AG08395 (cell line): ENCODE measurements at places on chromosomes 2 and 18.

DNA sequence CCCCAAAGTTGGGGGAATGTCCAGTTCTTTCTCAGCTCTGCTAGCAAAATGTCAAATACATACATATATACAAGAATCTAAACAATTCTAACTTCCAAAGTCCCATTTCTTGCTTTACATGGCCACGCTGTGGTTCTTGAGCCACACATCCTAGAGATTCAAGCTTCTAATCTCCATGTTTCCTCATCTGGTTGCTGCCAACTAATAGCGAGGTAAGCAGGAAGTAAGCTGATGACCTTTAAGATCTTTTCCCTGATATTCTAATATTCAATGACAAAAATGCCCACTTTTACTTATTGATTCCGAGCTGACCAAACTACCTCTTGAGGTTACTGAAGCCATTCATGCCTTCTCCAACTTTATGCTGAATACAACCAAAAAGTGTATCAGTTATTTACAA is 3.3 kb downstream of the VPS54 start:
- no peak for DNase-seq

DNA sequence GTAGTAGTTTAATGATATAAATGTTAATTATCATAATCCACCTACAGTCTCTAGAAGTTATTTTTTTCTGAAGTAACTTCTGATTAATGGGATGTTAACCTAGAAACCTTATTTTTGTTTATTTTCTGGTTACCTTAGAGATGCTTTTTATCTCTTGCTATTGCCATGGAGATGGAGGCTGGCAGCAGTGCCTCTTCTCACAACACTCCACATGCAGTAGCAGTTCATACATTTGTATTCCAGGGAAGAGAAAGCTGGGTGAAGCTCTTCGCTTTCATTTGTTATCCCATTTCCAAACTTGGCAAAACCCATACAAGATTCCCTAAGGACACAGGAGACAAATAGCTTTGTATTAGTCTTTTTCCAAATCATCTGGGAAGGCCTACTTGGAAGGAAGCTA is 1794.1 kb upstream of the LRRTM1 start:
- no peak for DNase-seq

DNA sequence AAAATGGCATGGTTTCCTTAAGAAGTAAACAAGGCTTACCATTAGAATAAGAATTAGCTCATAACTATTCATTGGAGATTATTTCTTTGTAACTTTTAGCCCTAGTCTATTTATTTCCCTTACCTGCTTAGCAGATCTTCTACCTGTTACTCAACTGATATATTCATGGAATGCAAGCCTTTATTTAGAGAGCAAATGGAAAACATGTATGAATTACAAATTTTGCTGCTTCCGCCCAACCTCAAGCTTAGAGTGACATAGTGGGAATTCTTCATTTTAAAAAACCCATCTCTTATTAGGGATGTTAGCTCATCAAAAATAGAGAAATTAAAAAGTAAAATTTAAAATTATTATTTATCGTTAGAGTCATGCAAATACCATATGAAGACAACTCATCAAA is 110.9 kb downstream of the STRN start:
- DNase-seq, result no peak

- DNase-seq, result no peak
Observed at GRCh38 chr2:8659092-8659734, 22.6 kb upstream of the ID2 start.

GRCh38 chr2:226002438-226002837 is 602.9 kb downstream of the NYAP2 start:
- DNase-seq, result peak; percentile 84

DNA sequence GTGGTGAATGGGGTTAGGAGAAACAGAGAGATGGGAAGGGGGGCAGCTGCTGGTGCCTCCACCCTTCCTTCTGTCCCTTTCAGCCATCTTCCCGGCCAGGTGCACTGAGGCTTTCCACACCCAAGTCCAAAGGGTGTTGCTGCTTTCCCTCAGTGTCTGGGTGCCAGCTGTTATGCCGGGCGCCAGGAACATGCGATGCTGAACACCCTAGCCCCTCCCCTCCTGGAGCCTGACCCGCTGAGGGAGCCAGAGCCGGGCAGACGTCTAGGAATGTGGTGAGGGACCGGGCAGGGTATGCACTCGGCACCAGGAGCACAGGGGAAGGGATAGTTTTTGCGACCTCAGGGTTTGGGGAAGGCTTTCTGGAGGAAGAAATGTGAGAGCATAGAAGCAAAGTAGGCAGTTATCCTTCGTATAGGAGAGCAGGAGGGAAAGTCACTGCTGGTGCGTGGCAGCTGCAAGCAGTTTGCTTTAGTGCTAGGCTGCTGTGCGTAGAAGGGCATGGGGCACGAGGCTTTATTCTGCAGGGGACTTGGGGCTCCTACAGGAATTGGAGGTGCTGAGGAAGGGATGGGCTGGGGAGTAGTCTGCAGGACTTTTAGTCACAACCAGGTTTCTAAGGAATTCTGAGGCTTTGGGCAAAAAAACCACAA is 147.7 kb downstream of the TSN start:
- peak; percentile 28 for DNase-seq

- no peak for DNase-seq
Observed at GRCh38 chr2:240637116-240637900, 12.0 kb downstream of the GPR35 start.

- DNase-seq, result no peak
Observed at GRCh38 chr2:72797740-72798139, 28.1 kb downstream of the EXOC6B start.

DNA sequence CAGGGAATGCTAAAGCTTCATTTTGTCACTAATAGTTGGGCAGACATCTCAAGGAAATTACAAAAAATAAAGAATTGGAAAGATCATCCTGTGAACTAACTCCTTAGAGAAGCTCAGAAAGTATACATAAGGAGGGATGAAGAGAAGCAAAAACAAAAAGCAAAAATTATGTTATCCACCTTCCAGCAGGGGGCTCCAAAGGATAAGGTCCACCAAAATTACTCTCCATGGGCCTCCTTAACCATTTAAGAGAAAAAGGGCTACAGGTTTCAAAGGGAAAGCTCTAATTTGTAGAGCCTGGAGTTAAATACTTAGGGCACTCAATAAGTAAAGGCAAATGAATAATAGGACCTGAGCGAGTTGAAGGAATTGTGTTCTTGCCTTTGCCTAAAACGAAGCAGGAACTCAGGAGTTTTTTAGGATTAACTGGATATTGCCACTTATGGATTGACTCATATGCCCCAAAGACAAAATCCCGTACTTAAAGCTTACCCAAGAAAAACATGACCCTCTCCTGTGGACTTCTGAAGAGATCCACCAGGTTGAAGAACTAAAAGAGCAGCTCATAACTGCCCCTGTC is 1167.9 kb downstream of the DSC3 start:
- no peak for DNase-seq

- DNase-seq, result peak; percentile 94
Observed at GRCh38 chr2:39513641-39514094, 76.6 kb upstream of the MAP4K3 start.

DNA sequence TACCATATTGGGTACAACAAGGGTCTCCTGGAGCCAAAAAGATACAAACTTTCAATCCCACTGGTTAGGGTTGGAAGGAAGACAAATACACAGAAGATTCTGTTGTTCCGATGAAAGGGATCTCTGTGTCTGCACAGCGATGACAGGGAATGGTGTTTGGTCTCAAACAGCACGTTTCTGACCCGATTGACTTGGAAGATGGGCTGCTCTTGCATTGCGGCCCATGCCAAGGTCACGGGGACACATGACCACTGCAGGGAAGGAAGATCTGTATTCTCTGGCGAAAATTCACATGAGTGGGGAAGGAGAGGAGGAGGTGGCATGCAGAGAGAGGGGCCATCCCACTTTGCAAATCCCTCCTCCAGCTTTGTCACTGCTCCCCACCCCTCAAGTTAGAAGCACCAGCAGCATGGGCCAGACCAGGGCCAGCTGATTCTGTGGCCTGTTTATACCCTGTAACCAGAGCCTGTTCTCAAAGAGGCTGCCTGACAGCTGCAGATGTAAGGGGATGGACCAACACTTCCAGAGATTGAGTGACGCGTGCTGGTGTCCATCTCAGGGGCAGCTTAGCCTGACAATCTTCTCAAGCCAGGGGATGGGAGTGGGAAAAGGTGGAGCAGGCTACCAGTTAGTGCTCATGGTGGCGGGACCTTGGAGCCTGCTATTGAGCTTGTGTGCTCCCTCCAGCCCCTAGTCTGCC is 57.2 kb downstream of the TNP1 start:
- no peak for DNase-seq

- no peak for DNase-seq
Observed at GRCh38 chr18:62777814-62778213, 62.5 kb downstream of the PHLPP1 start.
